ENCODE measurements at places on chromosomes 12 and 14. TPM values are rescaled to one million over a fixed set of nuclear protein-coding genes. Genes with fewer than 3 reads are reported as not detected.

GRCh38 chr12:89464974-89465592, 59.5 kb downstream of the GALNT4 start:
- DNase-seq = no peak

Gene GNB3
- total RNA-seq = 1.0 TPM

DNA sequence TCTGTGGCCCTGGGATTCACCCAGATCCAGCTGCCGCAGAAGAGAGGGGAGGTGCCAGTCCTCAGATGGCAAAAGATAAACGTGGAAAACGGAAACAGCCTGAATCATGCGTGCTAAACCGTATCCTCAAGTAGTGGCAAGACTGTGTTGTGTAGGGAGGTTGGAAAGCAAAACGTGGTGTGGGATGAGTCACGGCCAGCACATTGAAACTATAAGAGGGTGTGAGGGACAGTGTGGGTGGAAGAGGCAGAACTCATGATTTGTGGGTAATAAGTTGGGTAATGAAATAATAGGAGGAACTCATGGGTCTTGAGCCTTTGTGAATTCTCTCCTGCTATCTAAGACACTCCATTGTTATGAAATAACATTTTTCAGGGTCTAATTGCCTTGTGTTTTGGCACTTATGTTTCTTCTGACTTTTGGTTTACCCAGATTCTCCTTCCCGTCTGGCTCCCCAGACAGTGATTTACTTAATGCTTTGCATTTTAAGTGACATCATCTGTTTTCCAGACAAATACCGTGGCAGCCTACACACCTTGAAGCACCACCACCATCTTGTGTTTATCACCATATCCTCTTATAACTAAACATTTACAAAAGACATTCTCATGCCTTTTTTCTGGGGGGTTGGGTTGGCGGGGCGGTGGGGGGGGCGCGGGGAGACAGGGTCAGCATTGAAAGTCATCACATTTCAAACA, 62.3 kb upstream of the PTCSC3 start:
- DNase-seq = peak; percentile 60

DNA sequence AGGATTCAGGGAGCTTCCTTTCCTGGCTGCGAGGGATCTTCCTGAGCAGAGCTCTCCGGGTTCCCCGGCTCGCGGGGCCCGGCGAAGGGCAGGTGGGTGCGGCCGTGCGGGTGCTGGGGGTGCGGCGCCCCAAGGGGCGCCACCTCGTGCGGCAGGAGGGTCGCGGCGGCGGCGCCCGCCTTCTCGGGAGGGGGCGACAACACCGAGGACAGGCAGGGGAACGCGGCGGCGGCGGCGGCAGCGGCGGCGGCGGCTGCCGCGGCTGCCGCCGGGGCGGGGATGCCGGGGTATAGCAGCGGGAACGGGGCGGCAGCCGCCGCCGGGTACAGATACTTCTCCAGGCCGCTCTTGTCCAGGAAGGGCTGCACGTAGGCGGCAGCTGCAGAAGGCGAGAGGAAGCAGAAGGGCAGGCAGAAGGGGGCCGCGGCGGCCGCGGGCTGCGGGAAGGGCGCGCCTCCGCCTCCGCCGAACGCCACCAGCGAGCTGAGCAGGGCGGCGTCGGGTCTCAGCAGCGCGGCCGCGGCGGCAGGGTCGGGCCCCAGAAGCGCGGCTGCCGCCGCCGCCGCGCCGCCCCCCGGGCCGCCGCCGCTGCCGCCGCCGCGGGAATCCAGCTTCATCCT, 2.7 kb downstream of the BHLHE41 start:
- peak; percentile 67 for DNase-seq

GRCh38 chr12:24095245-24095644, 145.8 kb upstream of the SOX5 start:
- DNase-seq = no peak

DNA sequence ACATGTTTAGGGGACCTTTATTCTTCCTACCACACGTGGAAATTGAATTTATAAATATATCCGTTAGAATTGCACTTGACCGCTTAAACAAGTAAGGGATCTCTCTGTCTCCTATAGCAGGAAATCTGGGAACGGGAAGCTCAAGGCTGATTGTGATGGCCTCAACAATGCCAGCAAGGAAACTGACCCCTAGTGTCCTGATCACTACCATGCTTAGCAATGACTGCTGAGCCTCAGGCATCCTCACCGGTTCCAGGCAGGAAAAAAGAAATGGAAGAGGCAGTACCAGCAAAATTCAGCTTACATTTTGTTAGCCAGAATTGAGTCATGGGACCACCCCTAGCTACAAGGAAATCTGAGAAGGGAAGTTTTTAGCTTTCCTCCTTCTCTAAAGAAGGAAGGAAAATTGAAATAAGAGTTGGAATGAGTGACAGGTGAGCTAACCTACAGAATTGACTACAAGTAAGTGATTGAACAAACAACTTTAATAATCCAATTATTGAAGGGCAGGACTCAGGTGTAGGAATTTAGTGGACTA, 43.9 kb upstream of the AMN1 start:
- no peak for DNase-seq

Gene UBR7
- 14.5 TPM for total RNA-seq

Gene SAV1
- 39.3 TPM for total RNA-seq

Gene CDK2
- 22.2 TPM for total RNA-seq

- no peak for DNase-seq
These were observed 153.4 kb downstream of the DPF3 start for GRCh38 chr14:72740504-72740961.

GRCh38 chr12:48069241-48069640, 36.6 kb downstream of the SENP1 start:
- no peak for DNase-seq

DNA sequence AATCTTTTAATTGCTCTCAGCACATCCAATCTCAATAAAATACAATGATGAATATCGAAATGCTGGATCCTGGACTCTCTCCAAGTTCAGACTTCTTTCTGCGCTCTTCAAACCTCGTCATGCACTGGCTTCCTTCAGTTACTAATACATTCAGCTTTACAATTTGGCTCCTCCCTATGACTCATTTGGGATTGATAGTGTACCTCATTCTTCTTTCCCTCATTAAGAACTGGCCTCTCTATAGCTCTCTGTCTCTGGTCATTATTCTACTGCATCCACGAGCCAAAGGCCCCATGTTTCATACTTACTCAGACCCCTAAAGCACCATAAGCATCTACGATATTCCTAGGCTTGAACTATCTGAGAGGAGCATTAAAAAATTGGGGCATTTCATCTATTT, 4.9 kb downstream of the TSPAN8 start:
- DNase-seq = no peak

Gene SLC25A47
- total RNA-seq = not detected

Gene RFLNA
- total RNA-seq = 0.50 TPM

DNA sequence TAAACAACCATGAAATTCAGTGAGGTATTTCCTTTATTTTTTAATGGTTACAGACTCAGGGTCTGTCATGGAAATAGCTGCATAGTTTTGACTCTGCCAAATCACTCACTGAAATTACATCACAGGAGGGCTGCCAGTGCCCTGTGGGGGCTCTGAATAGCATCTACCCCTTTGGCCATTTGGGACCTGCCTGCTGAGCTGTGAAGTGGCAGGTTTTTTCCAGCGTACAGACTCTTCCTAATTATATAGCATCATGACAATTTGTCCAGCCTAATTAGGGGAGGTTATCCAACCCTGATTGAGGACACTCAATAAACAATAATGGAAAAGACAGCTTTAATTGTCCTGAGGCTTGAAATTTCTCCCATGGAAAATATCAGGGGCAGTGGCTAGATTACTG, 1.8 kb upstream of the COCH start:
- no peak for DNase-seq

Gene PIWIL1
- total RNA-seq = not detected

- DNase-seq = no peak
These were observed 477.1 kb upstream of the CCDC196 start for GRCh38 chr14:66009089-66009488.

Gene TPH2
- not detected for total RNA-seq

Gene TAS2R14
- 1.2 TPM for total RNA-seq

Gene FGF6
- total RNA-seq = not detected

- no peak for DNase-seq
These were observed 182.7 kb downstream of the PCNX1 start for GRCh38 chr14:71089971-71090370.

GRCh38 chr12:233615-233968, 19.6 kb upstream of the SLC6A12 start:
- DNase-seq = no peak

GRCh38 chr12:18689771-18690170, 48.0 kb downstream of the PLCZ1 start:
- DNase-seq = no peak

GRCh38 chr14:69695322-69696203, 71.4 kb upstream of the SRSF5 start:
- DNase-seq = no peak

- no peak for DNase-seq
These were observed 109.3 kb downstream of the ITPR2 start for GRCh38 chr12:26723379-26724308.

DNA sequence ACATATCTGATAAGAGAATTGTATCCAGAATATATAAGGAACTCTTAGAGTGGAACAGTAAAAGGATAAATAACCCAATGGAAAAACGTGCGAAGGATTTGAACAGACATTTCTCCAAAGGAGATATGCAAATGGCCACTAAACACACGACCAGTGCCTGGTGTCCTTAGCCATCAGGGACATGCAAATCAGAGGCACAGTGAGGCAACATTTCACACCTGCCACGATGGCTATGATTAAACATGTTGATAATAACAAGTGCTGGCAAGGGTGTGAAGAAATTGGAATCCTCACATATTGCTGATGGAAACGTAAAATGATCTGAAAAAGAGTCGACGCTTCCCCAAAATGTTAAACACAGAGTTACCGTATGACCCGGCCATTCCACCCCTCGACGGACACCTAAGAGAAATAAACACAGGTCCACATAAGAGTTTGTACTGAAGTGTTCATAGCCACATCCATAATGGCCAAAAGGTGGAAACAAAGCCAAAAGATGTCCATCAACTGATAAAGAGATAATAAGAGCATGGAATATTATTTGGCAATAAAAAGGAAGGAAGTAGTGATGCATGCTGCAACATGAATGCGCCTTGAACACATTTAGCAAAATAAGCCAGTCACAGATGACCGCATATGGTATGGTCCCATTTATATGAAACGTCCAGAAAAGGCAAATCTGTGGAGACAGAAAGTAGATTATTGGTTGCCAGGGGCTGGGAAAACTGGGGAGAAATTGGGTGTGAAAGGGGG, 6.3 kb upstream of the TMEM121 start:
- no peak for DNase-seq

- no peak for DNase-seq
These were observed 48.9 kb upstream of the POC1B start for GRCh38 chr12:89574736-89575208.

DNA sequence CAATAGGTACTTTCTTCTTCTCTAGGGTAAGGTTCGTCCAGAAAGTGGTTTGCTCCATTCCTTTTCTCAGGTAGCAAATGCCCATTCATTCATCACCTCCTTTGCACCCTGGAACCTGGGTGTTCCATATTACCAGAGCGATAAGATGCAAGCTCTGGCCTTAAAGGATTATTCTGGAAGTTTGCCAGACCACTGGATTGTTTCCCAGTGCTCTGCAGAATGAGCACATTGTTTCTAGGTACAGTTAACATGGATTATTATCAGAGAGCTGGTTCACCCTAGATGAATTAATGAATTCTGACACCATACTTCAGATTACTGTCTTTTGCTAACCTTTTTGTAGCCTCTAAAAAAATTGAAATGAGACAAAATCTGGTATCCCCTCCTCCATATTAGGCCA, 170.9 kb upstream of the BMP4 start:
- DNase-seq = no peak

DNA sequence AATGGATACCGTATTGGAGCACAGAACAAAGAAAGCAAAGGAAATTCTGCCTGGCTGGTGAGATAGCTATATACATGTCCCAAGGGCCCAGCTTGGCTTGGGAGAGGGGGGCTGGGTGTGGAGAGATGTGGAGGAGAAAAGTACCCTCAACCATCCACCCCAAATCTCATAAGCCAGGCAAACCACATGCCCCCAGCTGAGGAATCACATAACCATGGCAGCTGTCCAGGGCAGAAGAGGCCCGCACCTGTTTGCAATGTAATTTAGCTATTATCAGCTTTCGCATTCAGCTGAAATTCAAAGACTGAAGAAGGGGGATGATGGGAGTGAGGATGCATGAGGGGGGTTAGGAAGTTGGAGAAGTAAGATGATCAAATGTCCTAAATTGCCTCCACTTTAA, 196.1 kb downstream of the TBX5 start:
- no peak for DNase-seq

GRCh38 chr14:68921666-68922065, 57.4 kb downstream of the ACTN1 start:
- no peak for DNase-seq

GRCh38 chr12:31272607-31273225, 53.2 kb downstream of the SINHCAF start:
- no peak for DNase-seq

GRCh38 chr12:3564861-3565260, 73.9 kb downstream of the PRMT8 start:
- no peak for DNase-seq

GRCh38 chr12:6692888-6693287, 3.7 kb upstream of the ZNF384 start:
- DNase-seq = no peak

GRCh38 chr12:1994429-1995143, 9.7 kb downstream of the DCP1B start:
- no peak for DNase-seq

Gene MARCHF9
- 20.0 TPM for total RNA-seq

All from lower lobe of right lung (tissue), 2 donors.